ENCODE measurements at places on chromosomes 2 and 18.
A peak's percentile ranks its signal among the peaks of the same experiment; 100 is the strongest.

DNA sequence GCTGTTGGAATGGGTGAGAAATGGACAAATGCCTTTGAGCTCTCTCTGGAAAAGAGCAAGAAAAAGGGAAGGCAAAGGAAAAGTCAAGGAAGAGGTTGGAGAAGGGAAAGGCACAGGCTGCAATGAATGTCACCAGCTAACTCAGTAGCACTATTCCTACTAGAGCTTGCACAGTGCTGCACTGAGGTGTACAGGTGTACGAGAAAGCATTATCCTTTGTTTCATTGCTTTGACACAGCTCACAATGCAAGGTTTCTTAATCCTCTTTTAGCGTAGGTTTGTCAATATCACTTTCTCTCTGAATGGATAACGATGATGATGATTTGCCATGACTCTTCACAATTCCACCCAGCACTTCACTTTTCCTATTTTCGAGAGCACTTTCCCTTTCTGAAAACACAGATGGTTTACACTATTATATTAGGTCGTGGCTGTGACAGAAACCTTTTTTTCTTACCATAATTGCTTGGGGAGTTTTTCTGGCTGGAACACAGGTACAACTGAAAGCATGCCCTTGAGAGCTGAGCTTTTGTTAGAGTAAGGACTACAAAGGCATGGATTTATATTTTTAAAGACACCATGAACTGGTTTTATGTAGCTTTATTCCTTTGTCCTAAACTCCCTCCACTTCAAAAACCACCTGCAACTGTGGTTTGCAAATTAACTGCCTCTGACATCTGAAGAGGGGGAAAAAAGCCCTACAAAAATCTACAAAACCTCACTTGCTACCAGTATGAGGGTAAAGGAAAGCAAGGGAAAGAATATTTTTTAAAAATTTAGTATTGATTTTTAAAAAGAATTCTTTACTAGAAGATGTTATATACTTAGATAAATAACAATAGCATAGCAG, 265.5 kb downstream of the TGIF1 start:
- peak; percentile 84 for DNase-seq

DNA sequence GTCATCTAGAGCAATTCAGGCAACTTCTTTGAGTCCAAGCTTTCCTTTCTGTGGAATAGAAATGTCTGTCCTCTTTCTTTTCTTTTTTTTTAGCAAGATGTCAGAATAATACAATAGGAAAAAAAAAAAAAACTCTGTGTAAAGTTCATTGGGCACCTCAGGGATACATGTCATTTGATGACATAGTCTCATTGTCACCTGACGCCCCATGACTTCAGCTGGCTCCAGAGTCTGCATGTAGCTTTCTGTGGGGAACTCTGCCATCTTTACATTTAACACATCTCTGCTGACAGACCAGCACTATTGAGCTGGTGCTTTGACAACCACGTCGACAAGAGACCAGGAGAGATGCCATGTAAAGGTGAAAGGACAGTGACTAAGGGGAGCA, 172.5 kb upstream of the KLF7 start:
- DNase-seq = peak; percentile 4

DNA sequence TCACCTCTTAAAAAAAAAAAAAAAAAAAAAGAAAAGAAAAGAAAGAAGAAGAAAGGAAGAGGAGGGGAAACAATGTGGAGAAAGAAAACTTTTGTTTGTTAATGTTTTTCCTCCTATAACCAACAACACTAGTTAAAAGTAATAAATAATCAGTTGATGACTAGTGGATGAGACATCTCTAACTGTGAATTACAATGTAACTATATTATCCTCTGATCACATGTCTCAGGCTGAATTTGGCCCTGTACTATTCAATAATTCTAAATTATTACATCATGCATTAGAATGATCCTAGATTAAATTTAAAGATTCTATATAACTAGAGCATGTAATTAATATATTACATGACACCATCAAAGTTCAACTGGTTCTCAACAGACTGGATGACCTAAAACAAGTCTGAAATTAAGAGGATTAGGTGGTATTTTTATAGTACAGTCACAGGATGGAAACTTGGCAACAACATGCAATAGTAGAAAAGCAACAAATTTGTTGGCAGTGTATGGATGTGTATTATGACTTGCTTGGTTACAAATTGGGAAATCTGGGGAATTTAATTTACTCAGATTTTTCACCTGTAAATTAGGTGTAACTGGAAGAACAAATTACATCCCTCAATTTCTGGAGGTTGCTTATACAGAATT, 269.3 kb upstream of the SETBP1 start:
- no peak for DNase-seq

DNA sequence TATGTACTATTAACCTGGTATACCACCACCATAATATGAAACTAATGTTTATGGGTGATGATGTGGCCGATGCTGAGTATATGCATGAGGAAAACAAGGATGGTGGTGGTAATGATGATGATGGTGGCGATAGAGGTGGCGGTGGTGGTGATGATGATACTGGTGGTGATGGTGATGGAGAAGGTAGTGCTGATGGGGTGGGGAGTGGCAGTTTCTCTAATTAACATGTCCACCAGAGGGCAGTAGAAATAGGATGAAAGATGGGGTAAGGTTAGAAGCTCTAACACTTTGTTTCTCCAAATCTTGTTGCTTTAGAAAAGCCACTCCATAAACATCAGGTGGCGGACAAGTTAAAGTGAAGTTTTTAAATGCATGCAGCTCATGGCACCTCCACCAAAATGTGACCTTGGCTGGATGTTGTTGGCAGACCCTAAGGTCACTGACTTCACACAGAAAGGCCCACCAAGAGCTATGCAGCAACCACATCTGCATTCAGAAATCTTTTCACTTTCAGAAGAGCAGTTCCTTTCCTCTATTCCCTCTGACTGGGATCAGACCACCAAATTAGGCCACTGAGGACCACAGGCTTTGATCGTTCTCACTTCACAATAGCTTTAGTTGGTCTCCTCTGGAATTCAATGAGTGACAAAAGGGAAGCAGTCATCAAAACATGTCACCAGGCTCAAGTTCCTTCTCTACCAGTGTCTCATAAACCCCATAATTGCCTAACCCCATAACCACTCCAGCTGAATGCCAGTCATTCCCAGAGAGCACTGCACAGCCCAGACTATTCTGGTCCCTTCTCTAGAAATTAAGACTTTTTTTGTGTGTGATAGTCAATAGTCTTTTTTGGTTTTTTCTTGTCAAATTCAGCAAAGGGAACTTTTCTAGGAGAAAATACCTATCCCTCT, 7.5 kb upstream of the BCL11A start:
- DNase-seq = peak; percentile 46

DNA sequence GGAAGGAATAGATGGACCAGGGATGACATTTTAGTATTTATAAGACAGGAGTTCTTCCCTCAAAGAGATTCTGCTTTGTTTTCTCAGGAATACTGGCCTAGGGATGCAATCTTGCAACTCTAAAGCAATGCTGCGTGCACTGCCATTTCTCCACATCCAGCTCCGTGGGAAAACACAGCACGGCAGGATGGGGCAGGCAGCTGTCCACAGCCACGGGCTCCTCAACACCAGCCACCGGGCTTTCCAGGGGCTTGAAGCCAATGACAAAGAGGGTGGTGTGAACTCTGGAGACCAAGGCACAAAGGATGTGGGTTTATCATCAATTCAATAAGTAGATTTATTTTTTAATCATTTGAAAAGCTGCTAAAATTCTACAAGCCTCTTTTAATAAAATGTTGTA, 49.3 kb downstream of the CABYR start:
- DNase-seq = no peak

GRCh38 chr2:63840081-63840784, 1.5 kb upstream of the UGP2 start:
- DNase-seq = no peak

- no peak for DNase-seq
Measured at GRCh38 chr2:705971-706511, 28.8 kb upstream of the TMEM18 start.

GRCh38 chr2:231467016-231467545, 2.8 kb upstream of the NCL start:
- no peak for DNase-seq

GRCh38 chr18:8609659-8610458, 622 bp downstream of the RAB12 start:
- DNase-seq = peak; percentile 67

- no peak for DNase-seq
Measured at GRCh38 chr2:39685126-39685525, 19.4 kb downstream of the TMEM178A start.

- DNase-seq = no peak
Measured at GRCh38 chr2:54968561-54969218, 81.6 kb downstream of the RTN4 start.

DNA sequence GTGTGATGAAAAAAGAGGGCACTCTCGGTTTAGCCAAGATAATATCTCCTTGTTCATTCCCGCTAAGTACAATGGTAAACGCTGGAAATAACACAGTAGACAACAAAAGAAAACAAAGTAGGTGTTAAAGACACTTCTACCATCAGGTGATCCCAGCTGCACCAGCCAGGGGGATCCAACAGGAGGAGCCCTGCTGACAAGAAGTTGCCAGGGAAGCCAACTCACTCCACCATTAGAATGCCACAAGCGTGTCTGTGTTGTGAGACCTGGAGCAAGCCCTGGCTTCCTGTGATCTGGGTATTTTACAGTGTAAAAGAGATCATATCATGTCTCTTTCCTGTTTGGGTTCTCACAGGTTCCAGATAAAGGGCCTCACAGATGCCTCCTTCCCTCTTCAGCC, 117.0 kb downstream of the GRB14 start:
- DNase-seq = no peak

DNA sequence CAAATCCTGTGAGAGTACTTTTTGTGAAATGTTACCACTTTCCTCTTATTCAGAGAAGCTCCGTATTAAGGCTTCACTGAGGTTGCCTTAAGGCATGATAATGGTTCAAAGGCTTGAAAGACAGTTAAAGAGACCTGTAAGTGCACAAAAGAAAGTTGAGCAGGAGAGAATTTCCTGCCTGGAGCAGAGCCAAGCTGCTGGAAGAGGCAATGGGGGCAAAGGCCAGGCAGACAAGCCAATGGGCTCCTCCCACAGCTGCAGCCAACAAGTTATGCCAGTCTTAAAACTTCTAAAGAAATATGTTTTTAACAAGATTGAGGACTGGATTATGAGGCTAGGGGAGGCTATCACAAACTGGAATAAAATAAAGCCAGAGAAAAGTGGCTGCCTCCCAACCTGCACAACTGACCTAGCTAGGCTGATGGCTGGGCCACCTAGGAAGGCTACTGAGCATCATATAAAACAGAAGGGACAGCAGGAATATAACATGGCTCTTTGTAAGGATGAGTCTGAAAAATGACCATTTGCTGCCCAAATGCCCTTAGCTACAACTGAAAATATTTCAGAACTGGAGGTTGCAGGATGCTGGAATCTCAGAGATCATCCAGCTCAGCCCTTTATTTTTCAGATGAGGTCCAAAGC, 2.1 kb downstream of the IL1B start:
- DNase-seq = no peak

- DNase-seq = no peak
Measured at GRCh38 chr18:50742952-50743351, 76.9 kb downstream of the MRO start.

GRCh38 chr2:239329972-239330572, 70.7 kb downstream of the HDAC4 start:
- no peak for DNase-seq

DNA sequence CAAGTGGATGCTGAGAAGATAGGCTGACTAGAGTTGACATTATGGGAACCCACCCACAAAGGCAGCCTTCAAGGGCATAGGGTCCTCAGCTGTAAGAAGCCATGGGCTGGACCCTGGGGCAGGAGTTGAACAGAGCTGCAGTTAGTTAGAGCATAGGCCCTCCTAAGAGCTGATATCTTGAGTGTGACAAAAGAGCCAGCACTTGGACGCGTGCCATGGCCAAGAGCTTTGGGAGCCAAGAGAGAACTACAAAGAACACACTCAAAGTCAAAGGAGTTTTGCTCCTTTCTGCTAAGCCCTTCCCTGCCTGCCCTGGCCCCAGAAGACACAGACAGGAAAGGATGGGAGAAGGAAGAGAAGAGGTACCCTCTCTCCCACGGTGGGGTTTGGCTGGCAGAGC, 29.9 kb upstream of the AGAP1 start:
- DNase-seq = no peak

- no peak for DNase-seq
Measured at GRCh38 chr2:70842401-70842800, 6.8 kb upstream of the CD207 start.

GRCh38 chr2:70678576-70679143, 89.3 kb downstream of the ADD2 start:
- no peak for DNase-seq

DNA sequence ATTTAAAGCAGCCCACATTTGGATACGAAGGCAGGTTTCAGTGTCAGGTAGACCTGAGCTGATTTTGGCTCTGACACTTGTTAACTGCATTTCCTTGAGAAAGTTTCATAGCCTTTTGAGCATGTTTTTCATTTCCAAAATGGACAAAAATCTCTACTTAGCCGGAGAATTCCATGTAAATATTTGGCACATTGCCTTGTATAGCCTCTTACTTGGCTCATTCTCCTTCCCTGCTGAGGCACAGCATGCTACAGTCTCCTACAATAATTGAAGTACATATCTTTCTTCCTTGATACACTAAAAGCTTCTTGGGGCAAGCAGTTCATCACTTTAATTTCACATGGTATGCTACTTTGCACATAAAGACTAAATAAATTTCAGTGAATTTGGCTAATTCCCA, 772.2 kb upstream of the CHAC2 start:
- DNase-seq = no peak

DNA sequence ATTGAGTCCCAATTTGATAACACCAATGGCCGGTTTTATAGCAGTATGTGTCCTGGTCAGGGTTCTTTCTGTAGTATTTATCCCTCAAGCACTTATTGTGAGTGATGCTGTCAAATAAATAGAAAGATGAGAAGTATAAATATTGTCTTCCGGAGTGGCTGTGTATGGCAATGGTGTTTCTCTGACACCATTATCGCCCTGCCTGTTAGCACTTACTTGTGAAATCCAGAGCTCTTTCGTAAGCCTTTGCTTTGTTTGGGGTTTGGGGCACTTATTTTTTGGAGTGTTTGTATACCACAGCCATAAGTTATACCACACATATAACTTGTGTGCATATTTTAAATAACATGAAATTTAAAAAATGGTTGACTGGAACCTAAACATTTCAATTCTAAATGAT, 29.3 kb downstream of the CD8B2 start:
- no peak for DNase-seq

DNA sequence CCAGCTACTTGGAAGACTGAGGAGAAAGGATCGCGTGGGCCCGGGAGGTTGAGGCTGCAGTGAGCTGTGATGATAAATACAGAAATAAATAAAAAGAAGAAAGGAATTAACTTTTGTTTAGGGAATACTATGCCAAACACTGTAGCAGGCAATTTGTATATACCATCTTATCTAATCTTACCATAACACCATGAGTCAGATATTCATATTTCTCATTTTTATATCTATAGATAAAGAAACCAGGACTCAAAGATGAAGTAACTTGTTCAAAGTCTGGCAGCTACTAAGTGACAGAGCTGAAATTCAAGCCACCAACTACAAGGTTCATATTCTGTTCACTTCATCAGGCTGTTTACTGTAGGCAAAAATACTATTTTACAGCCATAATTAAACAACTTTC, 119.2 kb upstream of the SLC39A10 start:
- no peak for DNase-seq
